HS-27A (cell line): ENCODE measurements at places on chromosomes 13 and 19.
A peak's percentile ranks its signal among the peaks of the same experiment; 100 is the strongest.

DNA sequence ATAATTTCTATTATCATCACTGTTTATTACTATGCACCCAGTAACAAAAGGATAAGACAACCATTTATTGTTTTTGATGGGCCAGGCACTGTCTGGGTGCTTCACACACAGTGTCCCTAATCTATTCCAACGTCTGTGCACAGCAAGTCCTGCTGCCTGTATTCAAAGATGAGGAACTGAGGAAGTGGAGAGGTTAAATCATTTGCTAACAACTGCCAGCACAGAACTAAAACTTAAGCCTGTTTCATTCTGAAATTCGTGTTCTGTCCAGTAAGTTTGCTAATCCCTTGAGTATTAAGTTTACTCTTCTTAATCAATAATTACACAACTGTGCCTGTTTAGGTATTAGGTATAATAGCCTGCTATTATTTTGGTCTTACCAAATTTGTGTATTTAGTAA, 41.9 kb downstream of the TEX26 start:
- no peak for DNase-seq

DNA sequence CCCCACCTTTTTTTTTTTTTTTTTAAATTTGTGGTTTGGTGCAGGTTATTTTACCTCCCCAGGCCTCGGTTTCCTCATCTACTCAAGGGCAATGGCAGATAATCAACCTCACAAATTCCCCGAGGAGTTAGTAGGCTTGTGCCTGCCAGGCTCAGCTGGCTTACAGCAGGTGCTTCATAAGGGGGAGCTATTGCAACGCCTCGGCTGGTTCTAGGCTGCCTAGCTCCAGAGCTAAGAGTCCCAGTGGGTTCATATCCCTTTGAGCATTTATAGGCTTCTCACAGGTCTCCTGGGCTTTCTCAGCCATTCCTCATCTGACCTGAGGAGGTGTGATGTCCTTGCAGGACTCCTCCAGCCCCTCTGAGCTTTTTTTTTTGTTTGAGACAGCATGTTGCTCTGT, 10.6 kb downstream of the BCKDHA start:
- no peak for DNase-seq

DNA sequence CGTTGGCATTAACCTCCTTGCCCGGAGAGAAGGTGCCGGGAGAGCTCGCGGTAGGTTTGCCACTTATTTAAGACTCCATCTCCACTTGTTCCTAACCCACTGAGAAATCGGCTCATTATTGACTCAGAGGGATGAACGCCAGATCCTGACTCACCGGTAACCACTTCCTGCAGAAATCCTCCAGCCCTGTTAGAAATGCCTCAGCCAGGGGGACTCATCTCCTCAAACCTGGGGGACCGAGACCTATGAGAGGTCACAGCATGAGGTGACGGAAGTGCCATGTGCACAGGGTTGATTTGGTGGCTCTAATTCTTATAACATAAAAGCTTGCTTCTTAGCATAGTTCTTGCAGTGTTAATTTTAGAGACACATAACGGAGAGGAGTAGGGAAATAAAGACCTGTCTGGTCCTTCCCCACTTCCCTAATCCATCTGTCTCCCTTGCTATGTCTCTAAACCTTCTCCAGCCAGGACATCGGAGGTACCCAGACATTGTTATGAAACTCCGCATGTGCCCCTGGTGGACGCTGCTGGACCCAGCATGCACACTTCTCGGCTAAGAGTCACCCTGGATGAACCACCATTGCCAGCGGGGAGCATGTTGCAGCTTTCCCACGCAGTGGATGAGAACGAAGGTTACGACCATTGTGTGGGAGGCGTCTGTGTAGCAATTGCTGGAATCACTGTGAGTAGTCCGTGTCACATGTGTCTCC, 158.9 kb downstream of the EFNB2 start:
- DNase-seq: peak; percentile 81

- no peak for DNase-seq
Measured at GRCh38 chr19:1942934-1943555, 2.1 kb downstream of the CSNK1G2 start.

DNA sequence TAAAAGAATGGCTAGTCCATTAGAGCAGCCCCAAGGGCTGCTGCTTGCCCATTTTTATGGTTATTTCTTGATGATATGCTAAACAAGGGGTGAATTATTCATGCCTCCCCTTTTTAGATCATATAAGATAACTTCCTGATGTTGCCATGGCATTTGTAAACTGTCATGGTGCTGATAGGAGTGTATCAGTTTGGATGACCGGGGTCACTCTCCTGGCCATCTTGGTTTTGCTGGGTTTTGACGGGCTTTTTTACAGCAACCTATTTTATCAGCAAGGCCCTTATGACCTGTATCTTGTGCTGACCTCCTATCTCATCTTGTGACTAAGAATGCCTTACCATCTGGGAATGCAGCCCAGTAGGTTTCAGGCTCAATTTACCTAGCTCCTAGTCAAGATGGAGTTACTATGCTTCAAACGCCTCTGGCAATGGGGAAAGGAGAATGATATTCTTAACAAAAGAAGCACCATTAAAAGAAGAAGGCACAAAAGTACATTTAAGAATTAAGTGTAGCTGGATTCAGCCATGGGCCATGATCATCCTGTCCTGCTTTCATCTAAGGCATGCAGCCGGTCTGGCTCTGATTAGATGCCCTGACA, 1156.0 kb downstream of the PCDH9 start:
- DNase-seq: no peak

DNA sequence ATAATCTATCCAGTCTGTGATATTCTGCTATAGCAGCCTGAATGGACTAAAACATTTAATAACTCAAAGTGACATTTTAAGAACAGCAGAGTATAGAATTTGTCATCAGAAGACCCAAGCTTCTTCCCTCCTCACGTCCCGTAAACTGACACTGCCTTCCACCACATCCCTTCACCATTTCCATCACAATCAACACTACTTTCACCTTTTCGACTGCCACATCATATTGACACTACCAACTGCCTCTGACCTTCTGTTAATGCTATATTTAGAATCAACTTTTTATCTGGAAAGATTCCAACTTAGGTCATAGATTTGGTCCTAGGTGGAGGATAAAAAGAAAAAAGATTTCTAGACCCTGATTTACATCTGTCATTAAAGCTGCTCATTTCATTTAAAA, 39.6 kb downstream of the STOML3 start:
- no peak for DNase-seq

DNA sequence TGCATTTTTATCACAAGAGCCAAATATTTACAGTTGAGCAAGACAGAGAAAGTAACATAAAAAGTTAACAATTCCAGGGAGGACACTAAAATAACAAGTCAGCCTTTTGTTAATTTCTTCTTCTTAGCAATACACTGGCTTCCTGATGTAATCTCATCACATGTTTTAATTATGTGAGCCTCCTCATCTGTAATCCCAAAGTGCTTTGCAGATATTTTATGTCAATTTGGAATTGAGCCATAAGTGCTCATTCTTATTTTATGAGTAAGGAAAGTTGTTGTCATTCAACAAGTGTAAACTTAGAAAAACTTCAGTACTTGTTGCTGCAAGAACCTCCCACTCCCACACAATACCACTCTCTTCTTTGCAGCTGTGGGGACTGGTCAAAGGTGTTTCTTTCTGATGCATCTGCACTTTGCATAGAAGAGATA, 223.6 kb downstream of the GPC6 start:
- DNase-seq: no peak

DNA sequence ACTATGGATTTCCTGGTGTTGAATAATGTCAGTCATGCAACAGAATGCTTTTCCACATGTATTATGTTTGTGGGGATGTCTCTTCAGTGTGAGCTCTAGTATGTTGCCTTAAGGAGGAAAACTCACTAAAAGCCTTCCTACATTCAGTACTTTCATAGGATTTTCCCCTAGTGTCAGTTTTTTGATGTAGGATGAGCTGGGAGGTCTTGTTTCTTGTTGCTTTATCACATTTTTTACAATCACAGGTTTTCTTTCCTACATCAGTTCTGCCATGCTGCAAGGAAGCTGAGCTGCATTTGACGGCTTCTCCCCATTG, 8.5 kb upstream of the USP29 start:
- DNase-seq: no peak

- DNase-seq: peak; percentile 1
Measured at GRCh38 chr13:77779552-77780272, 82.2 kb downstream of the SLAIN1 start.

DNA sequence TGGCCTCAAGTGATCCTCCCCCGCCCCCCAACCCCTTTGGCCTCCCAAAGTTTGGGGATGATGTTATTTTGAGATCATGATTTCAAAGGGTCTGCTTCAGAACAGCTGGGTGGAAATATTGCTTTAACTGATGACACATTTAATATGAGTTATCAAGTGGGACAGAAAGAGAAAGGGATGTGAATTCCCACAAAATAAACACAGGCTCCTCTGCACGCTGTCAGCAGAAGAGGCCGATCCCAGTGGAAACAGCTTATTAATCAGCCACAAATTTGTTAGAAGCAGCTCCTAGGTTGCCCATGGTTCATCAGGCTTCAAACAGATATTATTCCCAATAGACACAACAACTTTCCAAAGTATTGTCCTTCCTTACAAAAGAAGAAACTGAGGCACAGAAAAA, 4.7 kb downstream of the DCLK1 start:
- DNase-seq: no peak

GRCh38 chr13:108120856-108121255, 94.5 kb downstream of the LIG4 start:
- no peak for DNase-seq

DNA sequence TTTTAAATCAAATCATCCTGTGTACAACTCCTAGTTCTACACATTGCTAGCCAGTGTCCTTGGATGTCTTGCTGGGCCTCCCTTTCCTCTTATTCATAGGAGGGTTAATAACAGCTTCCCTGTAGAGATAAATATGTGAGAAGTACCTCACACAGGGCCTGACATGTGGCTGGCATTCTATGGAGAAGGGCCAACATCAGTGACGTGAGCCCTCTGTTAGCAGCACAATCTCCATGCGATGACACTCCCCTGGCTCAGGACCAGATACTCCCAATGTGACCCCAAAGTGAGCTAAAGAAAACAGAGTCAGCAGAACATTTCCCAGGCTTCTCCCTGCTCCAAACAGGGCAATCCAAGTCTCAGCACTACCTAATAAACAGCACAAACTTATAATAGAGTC, 818.4 kb downstream of the DIAPH3 start:
- DNase-seq: no peak

DNA sequence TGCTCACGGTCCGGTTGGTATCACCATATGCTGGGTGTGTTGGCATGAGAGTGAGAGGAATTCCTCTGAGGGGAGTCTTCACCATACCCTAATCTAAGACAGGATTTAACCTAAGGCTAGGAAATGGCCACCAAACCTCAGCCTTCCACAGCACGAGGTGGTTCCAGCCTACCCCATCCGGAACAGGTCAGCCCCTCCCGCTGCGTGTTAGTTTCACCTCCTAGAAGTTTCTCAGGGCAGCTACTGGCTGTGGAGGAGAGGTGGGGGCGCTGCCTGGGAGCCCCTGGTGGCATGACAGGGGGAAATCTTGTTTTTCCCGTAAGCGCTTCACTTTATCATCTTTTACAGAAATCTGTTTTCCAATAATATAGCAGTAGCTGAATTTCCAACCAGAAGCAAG, 55.1 kb downstream of the RGCC start:
- DNase-seq: no peak

DNA sequence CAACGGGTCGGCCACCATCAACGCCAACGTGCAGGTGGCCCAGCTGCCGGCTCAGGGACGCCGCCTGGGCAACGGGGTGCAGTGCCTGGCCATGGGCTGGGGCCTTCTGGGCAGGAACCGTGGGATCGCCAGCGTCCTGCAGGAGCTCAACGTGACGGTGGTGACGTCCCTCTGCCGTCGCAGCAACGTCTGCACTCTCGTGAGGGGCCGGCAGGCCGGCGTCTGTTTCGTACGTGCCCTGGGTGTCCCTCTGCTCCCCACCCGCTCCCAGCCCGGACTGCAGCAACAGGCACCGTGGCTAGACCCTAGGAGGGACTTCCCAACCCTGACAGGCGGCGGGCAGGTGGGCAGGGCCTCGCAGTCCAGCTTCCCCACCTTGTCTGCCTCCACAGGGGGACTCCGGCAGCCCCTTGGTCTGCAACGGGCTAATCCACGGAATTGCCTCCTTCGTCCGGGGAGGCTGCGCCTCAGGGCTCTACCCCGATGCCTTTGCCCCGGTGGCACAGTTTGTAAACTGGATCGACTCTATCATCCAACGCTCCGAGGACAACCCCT, 3.5 kb downstream of the ELANE start:
- DNase-seq: no peak

DNA sequence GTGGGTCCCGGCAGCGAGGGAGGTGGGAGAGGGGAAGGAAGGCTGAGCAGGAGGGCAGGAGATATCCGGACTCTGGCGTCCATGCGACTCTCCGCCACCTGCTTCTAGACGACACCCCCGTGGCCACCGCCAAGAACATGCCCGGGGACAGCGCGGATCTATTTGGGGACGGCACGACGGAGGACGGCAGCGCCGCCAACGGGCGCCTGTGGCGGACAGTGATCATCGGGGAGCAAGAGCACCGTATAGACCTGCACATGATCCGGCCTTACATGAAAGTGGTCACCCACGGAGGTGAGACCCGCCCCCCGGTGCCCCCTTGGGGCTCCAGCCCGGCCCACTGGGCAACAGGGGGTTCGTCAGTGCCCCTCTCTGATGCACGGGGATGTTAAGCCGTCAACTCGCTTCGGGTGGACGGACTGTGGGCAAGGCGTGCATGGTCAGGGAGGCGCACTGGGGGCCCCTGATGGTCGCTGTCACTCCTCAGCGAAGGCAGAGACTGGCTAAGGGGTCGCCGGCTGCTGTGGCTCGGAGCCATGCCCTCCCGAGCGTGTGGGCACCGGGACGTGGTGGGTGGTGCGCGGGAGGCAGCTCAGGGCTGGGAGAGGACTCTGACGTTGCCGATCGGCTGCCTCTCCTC, 25.1 kb upstream of the NMRK2 start:
- no peak for DNase-seq

DNA sequence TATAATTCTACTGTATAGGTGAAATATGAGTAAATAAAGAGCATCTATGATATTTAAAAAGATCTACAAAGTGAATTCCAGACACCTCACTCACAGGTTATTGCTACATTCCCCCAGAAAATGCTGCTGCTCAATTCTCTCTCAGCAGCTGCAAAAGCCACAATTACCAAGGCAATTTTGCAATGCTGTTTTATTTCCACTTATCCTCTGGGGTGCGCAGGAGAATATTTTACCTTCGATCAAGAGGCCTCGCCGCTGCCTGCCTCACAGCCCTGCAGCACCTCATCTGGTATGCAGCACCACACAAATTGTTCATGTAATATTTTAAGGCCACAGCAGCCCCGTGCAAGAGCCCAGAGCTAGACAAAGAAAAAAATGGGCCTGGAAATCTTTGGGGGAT, 333.2 kb downstream of the DNAJC15 start:
- DNase-seq: no peak
